ENCODE measurements at places on chromosomes 13 and 19.

- no peak for DNase-seq
These were observed 51.2 kb downstream of the FLT3 start for GRCh38 chr13:28049215-28049614.

DNA sequence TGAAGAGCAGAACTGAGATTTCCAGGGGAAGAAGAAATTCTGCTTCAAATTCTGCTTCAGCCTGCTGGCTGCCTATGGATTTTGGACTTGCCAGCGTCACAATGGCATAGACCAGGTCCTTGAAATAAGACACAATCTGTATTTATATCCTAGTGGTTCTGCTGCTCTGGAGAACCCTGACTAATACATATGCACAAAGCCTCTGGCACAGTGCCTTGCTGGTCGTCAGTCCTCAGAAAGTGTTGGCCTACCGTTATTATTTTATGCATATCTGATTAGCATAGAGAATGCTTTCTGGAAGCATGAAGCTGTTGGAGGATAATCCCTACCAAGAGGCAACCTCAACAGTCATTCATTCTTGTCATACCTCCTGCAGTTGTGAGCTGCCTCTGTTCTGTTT, 213.7 kb downstream of the B3GLCT start:
- DNase-seq: no peak

GRCh38 chr13:68708336-68708908, 1399.2 kb upstream of the ATXN8OS start:
- no peak for DNase-seq

GRCh38 chr19:49973987-49974386, 13.0 kb upstream of the SIGLEC11 start:
- no peak for DNase-seq

DNA sequence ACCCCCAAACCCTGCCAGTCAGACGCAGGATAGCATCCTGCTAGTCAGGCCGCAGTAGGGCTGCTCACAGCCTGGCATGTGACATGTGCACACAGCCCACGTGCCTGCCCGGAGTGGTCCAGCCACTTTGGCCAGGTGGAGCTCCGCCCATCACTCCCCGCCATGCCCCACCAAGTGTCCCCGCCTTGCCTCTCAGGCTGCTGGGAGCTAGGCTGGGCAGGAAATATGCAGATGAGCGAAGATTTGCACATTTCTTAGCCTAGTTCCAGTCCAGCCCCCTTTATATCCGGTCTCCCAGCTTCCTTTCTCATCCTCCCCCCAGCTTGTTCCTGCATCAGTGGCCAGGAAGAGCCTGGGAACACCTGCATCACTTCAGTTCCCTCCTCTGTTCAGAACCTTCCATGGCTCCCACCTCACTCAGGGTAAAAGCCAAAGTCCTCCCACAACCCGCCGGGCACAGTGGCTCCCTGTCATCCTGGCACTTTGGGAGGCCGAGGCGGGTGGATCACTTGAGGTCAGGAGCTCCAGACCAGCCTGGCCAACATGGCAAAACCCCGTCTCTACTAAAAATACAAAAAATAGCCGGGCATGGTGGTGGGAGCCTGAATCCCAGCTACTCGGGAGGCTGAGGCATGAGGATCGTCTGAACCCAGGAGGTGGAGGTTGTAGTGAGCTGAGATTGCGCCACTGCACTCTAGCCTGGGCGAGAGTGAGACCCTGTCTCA, 2.3 kb upstream of the DOCK6 start:
- DNase-seq: no peak

DNA sequence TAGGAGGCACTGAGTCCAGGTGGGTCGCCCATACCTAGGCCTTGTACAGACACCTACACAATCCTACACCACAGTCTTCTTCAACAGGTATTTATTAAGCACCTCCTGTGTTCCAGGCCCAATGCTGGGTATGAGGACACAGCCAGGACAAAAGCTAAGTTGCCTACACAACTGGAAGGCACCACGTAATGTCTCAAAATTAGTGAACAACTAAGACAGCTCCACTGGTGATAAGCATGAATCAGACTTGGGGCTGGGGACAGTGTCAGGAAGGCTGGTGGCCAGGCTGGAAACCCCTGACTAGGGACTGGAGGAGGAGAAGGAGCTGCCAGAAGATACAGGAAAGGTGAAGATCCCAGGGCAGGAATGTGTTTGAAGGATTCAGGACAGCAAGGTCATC, 2.4 kb downstream of the SMIM24 start:
- no peak for DNase-seq

GRCh38 chr19:13727798-13728197, 36.5 kb upstream of the MRI1 start:
- no peak for DNase-seq

- DNase-seq: no peak
These were observed 58.2 kb downstream of the CDADC1 start for GRCh38 chr13:49305792-49306425.

GRCh38 chr13:66859078-66859477, 371.1 kb downstream of the PCDH9 start:
- no peak for DNase-seq

- peak; percentile 49 for DNase-seq
These were observed 115.1 kb upstream of the CACNA1A start for GRCh38 chr19:13621413-13621812.

GRCh38 chr13:112073245-112074138, 6.5 kb downstream of the SOX1 start:
- no peak for DNase-seq

DNA sequence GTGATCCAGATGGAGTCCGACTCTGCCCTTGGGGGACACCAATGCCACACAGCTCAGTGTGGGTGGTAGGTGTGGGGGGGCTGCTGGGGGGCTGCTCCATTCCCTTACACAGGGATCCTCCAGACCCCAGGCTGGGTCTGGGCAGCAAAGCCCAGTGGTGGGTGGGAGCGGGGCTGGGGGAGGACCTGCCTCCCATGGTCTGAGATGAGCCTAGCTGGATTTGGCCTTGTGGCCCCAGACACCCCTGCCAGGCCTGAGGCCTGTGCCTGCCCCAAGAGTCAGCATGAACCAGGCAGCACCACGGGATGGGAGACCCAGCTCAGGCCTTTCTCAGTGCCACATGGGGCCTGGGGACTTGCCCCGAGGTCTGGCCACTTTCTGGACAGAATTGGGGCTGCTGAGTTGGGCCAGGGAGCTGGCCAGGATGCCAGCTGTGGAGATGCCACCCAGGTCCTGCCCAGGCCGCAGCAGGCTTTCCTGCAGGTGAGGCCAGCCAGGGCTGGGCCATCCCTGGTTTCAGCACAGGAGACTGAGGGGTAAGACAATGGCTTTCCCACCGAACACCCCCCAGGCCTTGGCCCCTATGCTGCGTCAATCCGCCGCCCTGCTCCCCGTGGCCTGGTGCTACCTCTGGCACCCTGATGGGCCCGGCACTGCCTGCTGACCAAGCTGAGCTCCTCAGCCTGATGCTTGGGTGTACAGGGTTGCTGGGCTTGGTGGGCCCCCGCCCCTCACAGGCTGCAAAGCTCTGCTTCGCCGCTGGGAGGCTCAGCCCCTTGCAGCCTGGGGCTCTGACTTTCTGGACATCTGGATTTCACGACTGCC, 24.2 kb downstream of the CEBPG start:
- no peak for DNase-seq

DNA sequence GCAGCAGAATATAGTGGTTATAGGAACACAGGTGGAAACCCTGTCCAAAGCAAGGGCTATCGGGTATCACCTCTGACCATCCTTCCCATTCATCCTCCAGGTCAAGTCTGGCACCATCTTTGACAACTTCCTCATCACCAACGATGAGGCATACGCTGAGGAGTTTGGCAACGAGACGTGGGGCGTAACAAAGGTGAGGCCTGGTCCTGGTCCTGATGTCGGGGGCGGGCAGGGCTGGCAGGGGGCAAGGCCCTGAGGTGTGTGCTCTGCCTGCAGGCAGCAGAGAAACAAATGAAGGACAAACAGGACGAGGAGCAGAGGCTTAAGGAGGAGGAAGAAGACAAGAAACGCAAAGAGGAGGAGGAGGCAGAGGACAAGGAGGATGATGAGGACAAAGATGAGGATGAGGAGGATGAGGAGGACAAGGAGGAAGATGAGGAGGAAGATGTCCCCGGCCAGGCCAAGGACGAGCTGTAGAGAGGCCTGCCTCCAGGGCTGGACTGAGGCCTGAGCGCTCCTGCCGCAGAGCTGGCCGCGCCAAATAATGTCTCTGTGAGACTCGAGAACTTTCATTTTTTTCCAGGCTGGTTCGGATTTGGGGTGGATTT, 2.1 kb upstream of the RAD23A start:
- no peak for DNase-seq

- DNase-seq: no peak
These were observed 1479.2 kb downstream of the UQCRFS1 start for GRCh38 chr19:27733551-27734266.

- no peak for DNase-seq
These were observed 6.8 kb downstream of the KL start for GRCh38 chr13:33022986-33023385.

DNA sequence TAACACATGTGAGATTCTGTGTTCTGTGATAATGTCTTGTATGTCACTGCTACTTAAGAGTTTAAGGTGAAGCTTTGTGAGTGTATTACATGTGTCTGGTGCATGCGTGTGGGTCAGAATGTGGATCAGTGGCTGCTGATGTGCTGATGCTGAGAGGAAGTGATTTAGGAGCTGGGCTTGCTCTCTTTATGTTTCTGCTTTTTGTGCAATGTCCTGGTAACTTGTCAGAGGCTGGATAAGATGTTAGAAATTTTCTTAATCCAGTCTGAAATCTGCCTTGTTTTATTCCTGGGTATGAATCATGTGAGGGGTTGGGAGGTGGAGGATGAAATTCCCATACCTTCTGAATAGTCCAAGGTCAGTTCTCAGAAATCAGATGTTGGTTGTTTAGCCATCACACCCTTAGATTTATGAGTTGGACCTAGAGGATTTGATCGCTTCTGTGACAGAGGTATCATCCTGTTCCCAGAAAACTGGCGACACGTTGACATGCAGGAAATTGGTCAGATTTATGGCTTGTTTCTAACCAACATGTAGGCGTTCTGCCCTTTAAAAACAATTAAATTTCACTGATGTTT, 24.5 kb upstream of the CXCL17 start:
- no peak for DNase-seq

DNA sequence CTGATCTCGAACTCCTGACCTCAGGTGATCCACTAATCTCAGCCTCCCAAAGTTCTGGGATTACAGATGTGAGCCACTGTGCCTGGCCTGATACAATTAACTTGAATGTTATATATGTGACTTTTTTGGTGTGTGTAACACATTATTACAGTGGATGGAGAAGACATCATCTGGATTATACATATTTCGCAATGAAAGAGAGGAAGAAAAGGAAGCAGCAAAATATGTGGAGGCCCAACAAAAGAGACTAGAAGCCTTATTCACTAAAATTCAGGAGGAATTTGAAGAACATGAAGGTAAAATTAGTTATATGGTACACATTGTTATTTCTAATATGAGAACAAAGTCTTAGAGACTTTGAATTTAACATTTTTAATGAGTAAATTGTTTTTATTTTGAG, 55.5 kb downstream of the BRCA2 start:
- no peak for DNase-seq

GRCh38 chr19:36638862-36639510, 27.7 kb downstream of the ZNF461 start:
- no peak for DNase-seq

GRCh38 chr13:111658145-111659100, 338.0 kb downstream of the TEX29 start:
- DNase-seq: no peak

DNA sequence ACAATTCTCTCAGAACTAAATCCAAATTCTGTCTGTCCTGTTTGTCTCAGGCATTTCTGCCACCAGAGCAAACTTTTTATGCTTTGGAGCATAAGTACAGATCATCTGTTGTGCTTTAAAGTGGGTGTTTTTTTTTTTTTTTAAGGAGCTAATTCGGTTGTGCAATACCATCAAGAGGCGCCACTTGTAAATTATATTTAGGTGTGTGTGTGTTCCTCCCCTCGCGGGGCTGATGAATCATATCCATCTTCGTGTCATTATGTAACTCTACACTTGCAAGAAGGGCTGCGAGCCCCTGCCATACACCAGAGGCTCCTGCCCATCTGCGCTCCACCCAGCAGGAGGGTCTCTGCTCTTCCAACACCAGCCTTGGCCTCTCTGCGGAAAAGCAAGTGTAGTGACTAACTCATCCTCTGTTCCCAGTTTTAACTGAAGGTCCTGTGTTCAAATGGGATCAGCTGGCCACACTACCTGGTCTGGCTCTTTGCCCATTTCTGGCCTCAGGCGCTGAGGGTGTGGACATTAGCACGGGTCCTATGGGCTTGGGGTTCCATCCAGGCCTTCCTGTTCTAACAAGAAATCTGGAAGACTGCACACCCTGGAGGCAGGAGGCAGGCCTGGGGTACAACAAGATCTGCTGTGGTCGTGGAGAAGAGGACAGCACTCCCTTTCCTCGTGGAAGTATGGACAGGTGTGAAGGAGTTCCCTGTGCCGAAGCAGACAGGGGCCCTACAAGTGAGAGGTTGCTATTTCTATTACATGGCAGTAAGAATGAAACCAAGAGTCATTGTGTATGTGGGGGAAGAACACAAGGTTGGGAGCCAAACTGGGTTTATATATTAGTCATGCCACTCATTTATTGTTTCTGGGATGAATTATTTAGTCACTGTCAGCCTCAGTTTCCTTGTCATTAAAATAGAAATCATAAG, 96.1 kb upstream of the MBNL2 start:
- DNase-seq: no peak

- DNase-seq: no peak
These were observed 9.8 kb upstream of the CPB2 start for GRCh38 chr13:46114613-46115012.

DNA sequence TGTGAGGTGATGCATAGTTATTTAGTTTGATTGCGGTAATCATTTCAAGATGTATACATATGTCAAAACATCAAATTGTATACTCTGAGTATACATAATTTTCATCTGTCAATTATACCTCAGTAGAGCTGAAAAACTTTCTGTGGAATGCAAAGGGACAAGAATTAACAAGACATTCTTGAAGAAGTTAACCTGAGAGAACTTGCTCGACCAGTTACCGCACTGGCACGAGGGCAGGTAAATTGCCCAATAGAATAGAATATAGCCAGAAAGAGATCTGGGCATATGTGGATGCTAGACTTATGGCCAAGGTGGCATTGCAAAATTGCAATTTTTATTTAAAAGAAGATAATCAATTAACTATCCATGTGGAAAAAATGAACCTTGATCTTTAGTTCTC, 42.3 kb upstream of the GJB6 start:
- DNase-seq: no peak

- DNase-seq: no peak
These were observed 19.3 kb downstream of the AP1M1 start for GRCh38 chr19:16216744-16217670.

GRCh38 chr13:38763446-38764381, 76.8 kb downstream of the FREM2 start:
- no peak for DNase-seq

GRCh38 chr13:45433381-45433790, 15.2 kb upstream of the SLC25A30 start:
- no peak for DNase-seq
